DND-41 (cell line): ENCODE measurements at places on chromosomes 7 and 10.

GRCh38 chr7:70098905-70099672 lies 500.8 kb downstream of the AUTS2 start:
- DNase-seq, result no peak

- DNase-seq, result no peak
Measured at GRCh38 chr10:27745732-27746396, at the start of gene MKX. Gene MKX (minus strand): TSS chr10:27745819. CDS start chr10:27743415, 2,404 bp downstream.

- DNase-seq, result no peak
Measured at GRCh38 chr7:27116962-27117886, 13.3 kb downstream of the HOXA4 start.

GRCh38 chr7:103919272-103919868 lies 70.1 kb downstream of the RELN start:
- DNase-seq, result no peak

GRCh38 chr10:99630433-99630832 lies 10.2 kb upstream of the SLC25A28 start:
- no peak for DNase-seq
